ENCODE measurements at places on chromosomes 7 and 10.
A peak's percentile ranks its signal among the peaks of the same experiment; 100 is the strongest.

DNA sequence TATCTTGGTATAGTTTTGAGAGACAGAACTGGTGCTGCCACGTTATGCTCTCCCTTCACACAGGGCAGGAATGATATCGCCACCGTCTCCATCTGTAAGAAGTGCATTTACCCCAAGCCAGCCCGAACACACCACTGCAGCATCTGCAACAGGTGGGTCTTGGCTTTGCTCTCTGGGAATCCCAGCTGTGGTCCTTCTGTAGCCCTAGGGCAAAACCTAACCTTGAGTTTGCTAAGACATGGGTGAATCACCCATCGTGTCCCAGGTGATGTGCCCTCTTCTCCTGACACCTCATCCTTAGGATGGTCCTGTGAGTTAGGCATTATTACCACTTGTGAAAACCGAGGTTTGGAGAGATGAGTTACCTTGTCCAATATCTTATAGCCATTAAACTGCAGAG lies 6.4 kb downstream of the ZDHHC16 start:
- DNase-seq, result no peak

DNA sequence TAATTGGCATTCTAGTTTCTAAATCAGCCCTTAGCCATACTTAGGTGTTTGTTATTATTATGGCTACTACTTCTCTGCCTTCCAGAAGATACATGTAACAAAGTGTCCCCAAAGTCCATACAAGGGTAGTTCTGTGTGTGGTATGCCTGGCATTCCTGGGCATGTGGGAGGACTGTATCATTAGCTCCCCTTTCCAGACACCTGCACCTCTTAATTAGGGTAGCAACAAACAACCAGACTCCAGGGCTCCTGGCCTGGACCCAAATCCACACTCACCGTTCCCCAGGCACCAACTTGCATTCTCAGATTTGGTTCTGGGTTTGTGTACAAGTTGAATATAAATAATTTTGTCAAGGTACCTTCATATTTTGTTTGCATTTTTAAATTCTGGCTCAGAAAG lies 15.5 kb upstream of the CALD1 start:
- no peak for DNase-seq

DNA sequence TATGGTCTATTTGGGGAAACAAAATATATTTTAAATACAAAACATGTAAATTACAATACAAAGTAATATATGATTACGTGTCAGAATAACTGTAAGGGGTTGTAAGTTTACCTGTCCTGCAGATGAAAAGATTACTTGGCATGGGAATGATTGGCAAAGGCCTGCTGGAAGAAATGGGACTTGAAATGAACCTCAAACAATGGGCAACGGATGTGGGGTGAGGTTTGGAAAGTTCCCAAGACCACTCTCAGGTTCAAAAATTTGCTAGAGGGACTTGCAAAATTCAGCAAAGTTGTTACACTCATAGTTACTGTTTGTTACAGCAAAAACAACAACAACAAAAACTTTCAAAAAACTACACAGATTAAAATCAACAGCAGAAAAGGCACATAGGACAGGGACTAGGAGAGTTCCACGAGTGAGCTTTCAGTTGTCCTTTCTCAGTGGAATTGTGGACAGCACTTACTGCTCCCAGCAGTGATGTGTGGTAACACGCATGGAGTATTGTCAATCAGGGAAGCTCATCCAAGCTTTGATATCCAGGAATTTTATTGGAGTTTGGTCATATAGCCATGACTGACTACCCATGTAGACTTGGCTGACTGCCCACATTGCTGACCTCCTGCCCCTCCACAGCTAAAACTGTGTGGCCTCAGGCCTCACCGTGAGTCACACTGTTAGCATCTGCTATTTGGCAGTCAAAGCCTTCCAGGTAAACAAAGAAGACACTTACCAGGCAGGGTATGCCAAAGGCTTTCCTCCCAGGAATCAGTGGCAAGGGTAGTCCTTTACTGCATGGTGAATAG lies 43.8 kb downstream of the EXOC6 start:
- no peak for DNase-seq

DNA sequence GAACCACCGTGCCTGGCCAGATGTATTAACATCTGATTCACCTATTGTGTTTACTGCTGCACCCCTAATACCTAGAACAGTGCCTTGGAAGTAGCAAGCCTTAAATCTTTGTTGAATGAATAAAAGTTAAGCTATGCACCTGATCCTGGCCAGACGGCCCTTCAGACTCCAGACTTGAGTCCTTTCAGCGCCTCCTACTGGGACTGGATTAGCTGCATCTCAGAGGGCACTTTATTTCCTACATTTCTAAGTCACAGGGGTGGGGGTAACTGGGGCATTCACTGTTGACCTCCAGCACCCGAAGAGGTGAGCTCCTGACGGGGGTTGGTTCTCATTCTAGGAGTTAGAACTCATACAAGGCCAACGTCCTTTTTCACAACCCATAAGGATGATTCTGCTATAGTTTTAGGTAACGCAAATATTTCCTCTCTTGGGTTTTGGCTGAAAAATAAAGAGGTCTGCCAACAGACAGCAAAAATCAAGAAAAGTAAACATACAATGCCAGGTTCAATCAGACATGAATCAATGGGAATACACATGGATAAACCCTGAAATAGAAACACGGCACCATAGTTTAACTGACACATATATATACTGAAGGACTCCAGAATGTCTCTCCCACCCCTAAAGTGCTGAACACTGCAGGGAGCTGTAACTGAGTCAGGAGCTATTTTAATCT lies 48.0 kb upstream of the DLG5 start:
- DNase-seq, result no peak

- DNase-seq, result no peak
Observed at GRCh38 chr10:22554461-22555182, 159.8 kb downstream of the PIP4K2A start.

DNA sequence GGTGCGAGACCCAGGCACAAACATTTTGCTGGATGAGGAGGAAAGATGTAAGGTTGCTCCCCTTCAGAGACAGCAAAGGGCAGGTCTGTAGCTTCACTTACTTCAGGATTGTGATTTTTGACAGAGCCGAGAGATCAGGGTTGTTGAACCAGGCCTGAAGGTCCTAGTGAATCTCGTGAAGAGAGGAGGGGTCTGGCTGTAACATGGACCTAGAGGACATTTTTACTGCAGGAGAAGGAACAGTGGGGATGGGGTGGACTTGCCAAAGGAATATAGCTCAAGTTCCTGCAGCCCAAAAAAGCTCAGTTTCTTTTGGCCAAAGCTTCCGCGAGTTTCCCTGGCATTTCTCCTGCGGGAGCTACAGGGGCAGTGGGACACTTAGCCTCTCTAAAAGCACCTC lies 976 bp upstream of the EGFR start:
- DNase-seq, result no peak

DNA sequence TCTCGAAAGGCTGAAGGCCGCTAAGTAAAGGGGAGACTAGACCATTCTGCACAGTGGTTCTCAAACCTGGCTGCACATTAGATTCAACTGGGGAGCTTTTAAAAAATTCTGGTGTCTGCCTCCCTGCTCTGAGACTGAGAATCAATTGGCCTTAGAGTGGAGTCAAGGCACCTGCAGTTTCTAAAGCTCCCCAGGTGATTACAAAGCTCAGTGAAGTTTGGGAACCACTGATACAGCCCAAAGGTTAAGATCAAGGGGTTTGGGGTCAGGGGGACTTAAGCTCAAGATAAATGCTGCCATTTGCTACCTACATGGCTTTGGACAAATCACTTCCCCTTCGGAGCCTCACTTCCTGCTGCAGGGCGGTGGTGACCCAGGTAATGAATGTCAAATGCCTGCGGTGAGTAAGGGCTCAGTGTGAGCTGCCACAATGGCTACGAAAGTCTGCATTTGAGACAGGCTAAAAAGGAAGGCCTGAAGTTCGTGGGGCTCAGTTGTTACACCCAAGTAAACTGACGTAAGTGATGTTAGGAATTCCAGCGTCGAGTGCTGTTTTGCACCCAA lies 72.3 kb downstream of the TLL2 start:
- no peak for DNase-seq

- no peak for DNase-seq
Observed at GRCh38 chr7:124379296-124379695, 346.4 kb upstream of the TMEM229A start.

DNA sequence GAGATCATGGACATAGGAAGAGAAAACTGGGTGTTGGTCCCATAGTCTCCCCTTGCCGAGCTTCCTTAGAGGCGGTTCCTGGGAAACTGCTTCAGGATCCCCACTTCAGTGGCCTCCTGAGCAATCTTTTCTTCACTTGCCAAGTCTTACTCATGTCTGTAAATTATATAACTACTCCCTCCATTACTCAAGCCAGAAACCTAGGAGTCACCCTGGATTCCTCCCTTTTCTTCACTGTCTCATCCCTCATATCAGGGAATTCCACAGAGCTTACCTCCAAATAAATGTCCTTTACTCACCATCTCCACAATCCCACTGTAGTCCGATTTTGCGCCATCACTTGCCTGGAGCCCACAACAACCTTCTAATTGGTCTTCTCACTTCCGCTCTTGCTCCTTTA lies 29.1 kb upstream of the TRUB1 start:
- DNase-seq, result no peak

DNA sequence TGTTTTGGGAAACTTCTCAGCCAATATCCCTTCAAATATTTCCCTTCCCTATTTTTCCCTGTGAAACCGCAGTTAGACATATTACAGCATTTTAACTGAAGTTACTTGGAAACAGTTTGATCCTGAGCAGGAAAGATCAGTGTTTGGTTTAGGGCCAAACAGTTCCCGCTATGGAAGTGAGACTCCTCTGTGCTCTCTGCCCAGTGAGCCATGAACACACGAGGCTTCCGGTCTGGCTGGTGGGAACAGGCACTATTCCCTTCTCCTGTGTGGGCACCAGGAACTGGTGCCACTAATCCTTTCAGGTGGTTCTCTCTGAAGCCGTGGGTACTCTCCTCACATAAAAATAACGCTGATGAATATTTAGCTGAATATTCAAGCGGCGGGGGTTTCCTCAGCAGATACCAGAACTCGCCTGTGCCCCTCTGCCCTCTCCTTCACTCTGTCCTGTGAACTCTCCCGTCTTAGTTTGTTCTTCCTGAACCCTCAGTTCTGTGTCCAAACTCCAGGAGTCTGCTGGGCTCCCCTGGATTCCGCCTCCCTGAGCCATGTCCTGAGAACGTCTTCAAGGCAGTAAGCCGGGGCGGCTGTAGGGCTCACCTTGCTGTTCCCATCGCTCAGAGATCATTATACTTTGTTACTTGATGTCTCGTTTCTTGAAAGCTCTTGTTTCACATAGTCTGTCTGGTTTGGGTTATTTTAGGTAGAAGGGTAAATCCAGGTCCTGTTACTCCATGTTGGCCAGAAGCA lies 25.7 kb downstream of the FOXL3 start:
- no peak for DNase-seq

- DNase-seq, result peak; percentile 62
Observed at GRCh38 chr10:96747734-96748550, 27.6 kb upstream of the PIK3AP1 start.

GRCh38 chr7:81190997-81191768 lies 272.3 kb upstream of the SEMA3C start:
- no peak for DNase-seq

GRCh38 chr7:1819259-1819841 lies 149.3 kb downstream of the ELFN1 start:
- peak; percentile 4 for DNase-seq

DNA sequence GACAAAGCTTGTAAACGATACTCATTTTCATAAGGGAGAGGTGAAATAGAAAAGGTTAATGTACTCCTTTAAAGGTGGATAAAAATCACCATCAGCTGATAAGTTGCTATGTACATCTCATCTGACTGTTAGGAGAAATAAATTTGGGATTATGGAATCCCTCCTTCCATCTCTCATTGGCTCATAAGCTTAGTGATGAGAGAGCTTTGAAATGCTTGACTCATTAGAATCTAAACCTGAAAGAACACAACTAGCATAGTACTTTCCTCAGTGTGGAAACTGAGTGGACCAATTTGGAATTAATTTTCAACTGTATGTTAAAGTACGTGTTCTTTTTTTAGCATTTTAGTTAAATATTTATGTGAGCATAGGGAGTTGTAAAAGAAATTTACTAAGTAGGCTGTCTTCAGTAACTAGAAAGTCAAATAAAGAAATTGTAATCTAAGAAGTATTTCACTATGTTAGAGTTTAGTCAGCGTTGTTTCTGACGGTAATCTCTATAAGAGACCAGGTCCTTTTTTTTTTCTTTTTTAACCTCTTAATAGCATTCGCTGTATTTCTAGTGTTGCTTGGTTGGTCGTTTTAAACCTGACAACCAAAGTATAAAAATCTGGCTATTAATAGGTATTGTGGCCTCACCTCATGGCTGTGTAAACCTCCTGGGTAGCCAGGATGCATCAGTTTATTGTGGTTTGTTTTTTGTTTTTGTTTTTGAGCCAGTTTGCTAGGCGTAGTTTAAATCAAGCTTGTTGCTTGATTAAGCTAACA lies 34.4 kb downstream of the FHIP2A start:
- peak; percentile 17 for DNase-seq

- DNase-seq, result no peak
Observed at GRCh38 chr10:59073456-59074053, 102.9 kb upstream of the PHYHIPL start.

DNA sequence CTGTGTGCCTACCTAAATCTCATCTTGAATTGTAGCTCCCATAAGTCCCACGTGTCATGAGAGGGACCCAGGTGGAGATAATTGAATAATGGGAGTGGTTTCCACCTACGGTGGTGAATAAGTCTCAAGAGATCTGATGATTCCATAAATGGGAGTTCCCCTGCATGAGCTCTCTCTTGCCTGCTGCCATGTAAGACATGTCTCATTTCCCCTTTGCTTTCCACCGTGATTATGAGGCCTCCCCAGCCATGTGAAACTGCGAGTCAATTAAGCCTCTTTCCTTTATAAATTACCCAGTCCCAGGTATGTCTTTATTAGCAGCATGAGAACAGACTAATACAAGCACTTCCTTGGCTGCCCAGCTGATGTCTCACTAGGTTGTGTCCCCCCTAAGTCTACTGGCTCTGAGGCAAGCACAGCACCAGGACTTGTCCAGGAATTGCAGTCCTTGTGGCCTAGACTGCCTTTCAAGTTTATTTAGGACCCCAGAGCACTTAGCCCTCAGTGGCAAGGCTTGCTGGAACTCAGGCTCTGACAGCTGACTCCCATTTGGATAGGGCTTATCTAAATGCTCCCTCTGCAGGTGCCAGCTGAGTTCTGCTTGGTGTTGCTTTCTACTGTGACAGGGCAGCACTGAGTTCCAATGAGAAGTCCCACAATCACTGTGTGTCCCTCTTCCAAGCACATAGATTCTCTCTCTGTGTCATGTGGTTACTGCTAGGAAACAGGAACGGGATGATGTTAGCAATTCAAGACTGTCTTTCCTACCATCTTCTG lies 59.0 kb upstream of the TAS2R16 start:
- no peak for DNase-seq

DNA sequence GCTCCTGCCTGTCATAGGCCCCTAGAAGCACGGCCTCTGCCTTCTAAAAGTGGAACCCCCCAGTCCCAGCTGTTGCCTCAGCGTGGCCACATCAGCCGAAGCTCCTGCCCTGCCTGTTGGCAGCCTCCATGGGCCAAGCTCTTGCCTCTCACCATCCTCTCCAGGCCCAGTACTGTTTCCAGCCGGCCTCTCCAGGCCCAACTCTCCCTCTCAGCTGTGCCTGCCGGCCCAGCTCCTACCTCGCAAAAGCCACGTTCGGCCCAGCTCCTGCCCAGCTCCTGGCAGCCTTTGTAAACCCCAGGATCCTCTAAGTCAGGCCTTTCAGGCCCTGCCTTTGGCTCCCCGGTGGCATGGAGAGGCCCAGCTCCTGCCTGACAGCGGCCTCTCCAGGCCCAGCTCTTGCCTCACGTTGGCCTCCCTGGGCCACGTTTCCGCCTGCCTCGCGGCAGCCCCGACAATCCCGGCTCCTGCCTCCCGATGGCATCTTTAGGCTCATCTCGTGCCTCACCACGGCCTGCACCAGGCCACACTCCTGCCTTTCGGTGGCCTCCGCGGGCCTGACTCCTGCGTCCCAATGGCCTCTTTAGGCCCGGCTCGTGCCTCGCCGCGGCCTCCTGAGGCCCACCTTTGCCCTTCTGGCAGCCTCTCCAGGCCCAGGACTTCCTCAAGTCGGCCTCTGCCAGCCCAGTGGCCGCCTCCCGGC lies 17.5 kb upstream of the TMEM248 start:
- no peak for DNase-seq
